ENCODE measurements at places on chromosomes 16 and 17.
A peak's percentile ranks its signal among the peaks of the same experiment; 100 is the strongest.

- no peak for DNase-seq
Observed at GRCh38 chr17:5862395-5862794, 207.8 kb upstream of the WSCD1 start.

GRCh38 chr17:4142107-4142900 is 526 bp downstream of the ZZEF1 start:
- peak; percentile 51 for DNase-seq

DNA sequence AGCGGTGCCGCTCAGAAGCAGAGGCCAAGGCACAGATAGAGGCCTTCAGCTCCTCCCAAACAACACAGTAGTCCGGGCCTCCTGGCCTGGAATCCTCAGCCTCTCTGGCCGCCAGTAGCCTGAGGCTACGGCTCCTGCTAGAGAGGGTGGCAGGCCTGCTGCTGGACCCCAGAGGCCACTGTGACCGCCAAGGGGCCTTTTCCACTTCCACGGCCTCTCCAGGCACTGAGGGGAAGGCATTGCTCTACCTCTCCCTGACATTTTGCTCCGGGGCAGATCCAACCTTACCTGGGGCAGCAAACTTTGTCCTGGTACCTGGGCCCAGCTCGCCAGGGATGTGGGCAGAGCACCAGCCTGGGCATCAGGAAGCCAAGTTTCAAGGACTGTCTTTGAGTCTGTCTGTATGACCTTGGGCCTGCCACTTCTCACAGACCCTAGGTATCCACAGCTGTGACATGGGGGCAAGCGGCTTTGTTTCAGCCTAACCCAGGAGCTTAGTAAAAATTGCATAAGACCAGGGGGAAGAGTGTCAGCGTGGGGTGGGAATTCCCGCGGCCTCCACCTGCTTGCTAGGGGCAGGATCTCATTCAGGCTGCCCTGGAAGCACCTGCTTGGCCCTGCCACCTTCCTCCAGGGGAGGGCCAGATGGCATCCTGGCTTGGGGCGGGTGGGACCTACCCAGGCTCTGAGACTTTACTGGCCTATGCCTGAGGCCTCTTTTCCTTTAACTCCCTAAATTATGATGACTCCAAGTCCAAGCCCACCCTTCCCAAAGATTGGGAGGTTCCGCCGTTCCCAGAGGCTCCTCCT is 33.2 kb downstream of the ADGRG5 start:
- DNase-seq, result no peak

DNA sequence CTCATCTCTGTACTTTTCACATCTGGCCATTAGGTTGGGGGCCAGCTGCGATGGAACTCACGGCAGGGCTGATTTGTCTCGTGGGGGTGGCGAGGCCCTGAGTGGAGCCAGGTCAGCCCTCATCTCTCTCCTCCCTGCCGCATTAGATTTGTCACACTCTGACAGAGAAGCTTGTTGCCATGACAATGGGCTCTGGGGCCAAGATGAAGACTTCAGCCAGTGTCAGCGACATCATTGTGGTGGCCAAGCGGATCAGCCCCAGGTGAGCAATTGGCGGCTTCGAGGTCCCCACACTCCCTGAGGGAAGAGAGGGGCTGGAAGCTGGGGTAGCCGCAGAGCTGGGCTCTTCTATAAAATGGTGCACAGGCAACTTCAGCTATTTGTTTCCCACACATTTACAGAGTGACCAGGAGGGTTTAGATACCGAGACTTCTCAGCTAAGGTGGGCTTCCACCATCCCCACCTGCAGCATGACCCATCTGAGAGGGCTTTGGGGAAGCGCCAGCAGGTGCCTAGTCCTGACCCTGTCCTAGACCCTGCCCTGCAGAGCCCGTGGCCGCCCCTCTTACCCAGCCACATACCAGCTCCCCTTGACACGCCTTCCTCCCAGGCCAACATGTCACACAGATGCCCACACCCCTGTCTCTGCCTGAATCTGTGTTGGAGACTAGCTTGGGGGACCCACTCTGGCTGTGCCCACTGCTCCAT is 8.4 kb downstream of the TMEM98 start:
- no peak for DNase-seq

DNA sequence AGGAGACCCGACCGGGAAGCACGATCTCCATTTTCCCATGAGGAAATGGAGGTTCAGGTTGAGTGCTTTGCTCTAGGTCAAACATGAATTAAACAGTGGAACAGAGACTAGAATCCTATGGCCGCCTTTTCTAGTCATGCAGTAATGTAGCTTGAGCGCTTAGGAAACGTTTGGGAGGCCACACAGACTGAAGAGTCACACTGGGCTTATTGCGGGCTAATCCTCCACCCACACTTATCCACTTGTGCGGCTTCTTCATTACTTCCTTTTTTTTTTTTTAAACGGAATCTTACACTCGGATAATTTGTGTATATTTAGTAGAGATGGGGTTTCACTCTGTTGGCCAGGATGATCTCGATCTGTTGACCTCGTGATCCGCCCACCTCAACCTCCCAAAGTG is 26.0 kb downstream of the CACNG3 start:
- DNase-seq, result peak; percentile 57

DNA sequence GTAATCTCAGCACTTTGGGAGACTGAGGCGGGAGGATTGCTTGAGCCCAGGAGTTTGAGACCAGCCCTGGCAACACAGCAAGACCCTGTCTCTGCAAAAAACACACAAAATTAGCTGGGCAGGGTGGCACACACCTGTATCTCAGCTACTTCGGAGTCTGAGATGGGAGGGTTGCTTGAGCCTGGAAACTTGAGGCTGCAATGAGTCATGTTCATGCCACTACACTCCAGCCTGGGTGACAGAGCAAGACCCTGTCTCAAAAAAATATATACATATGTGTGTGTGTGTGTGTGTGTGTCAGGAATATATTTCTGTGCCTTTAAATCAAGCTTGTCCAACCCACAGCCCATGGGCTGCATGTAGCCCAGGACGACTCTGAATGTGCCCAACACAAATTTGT is 55.2 kb downstream of the CRISPLD2 start:
- DNase-seq, result no peak

- DNase-seq, result no peak
Observed at GRCh38 chr17:58280480-58281217, at the start of gene MPO. Gene MPO, minus strand, starts transcription at chr17:58280935. Its CDS starts 177 bp downstream, at chr17:58280758.

DNA sequence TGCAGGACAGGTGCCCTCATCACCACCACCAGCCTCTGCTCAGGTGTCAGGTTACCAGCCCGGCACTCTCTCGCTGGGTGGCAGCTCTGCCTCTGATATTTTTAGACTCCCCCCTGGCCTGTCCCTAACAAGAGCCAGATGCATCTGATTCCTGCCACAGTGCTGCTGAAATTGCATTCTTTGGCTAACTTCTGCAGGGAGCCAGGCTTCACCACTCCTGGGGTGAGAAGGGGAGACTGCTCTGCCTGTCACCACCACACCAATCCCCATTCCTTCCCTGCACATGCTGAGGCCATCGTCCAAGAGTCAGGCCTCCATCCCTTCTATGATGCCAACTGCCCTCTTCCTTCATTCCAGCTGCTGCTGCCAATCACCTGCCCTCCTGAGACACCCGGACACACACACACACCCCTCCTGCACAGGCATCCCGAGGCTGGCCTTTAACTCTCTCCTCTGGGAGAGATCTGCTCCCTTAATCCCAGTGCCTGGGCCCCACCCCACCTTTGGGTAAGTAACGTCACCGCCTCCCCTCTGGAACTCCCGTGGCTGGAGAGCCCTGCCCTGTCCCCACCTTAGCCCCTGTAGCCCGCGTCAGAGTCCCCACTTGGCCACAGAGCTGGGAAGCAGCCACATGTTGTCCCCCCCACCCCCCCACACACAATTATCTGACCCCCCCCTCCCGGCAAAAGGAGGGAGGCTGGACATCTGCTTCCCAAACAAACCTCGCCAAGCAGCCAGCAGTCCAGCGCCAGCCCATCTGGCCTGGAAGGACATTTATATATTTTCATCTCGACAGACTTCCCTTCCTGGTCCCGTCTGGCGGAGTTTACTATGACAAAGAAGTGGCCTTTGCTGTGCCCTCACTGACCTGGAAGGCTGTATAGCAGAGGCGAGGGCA is 2.8 kb downstream of the EMP2 start:
- no peak for DNase-seq

DNA sequence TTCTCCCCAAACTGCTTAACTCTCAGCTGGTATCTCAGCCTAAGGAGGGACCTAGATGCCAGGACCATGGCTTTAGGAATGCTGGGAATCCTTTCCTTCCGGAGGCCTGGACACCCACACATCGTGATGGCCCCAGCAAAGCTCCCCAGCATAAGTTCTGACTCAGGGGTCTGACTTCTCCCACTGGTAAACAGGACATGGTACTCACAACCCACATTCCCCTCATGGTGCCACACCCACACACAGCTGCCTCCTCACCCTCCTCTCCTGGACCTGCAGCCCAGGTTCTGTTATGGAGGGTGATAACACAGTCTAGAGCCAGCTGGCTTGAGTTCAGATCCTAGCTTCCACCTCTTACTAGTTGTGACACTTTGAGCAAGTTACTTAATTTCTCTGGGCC is 719 bp upstream of the RNF227 start:
- peak; percentile 26 for DNase-seq

DNA sequence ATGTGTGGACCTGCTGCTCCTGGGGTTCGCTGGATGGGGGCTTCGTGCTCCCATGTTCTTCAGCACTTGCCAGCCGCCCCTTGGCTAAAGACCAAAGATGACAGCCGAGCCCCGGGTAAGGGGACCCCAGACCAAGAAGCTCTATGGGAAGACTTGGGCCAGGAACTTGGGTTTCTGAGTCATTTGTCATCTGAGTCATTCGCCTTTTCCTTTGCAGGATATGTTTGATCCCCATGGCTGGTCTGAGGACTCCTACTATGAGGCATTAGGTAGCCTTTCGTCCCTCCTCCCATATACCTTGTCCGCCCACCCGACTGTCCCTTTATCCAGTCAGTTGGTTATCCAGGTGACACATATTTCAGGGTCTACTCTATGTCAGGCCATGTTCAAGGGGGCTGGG is 17.7 kb upstream of the ITGB4 start:
- no peak for DNase-seq

- no peak for DNase-seq
Observed at GRCh38 chr17:27439342-27439741, 16.9 kb upstream of the KSR1 start.

- peak; percentile 56 for DNase-seq
Observed at GRCh38 chr16:88957887-88958577, 19.0 kb downstream of the CBFA2T3 start.

DNA sequence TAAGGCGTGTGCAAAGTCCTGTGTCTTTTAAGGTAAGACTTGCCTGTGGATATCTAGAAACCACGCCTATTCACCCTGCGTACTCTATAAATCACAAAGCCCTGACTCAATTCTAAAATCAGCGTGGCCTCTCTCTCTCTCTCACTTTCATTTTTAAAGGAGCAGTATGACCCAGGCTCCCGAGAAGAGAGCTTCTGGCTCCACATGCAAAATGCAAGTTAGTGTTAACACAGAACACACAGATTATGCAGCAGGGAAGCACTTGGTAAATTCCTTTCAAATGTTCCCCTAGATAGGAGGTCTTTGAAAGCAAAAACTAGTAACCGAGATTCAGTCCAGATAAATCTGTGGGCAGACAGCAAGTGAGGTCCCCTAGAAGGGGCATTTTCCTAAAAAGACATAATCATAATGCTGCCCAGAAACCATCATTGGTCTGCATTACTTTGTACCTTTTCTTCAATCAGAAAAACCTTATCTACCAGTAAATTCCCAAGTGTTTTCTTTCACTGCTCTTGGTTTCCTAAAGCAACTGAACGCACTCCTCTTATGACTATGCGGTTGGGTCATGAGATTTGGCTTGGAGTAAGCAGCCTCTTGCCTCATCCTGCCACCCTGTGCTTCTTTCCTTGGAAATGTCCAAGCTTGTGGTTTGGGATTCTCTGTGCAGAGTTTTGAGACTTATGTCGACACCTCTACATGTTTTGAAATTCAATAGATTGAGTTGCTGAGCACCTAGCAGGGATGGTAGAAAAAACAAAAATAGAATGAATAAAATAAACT is 31.7 kb upstream of the KCNJ2 start:
- peak; percentile 74 for DNase-seq

GRCh38 chr16:53913920-53914319 is 210.0 kb downstream of the FTO start:
- DNase-seq, result no peak

- DNase-seq, result peak; percentile 55
Observed at GRCh38 chr17:55563363-55563762, 52.1 kb upstream of the SMIM36 start.

DNA sequence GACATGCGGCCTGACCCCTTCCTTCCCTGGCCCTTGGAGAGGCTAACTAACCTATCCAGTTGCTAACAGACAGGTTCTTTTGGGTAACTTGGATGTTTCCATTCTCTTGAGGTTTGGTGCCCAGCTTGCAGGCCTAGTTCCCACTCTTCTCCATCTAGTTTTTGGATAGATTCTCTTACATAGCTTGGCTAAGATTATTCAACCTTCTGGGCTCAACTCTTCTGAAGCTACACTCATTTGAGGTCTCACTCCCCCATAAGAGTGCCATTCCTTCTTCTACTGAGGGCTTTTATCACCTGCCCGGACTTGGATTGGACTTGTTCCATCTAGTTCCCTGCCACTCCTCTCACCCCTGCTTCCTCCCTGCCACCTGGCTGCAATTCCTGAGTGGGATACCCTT is 44.1 kb upstream of the MARCHF10 start:
- no peak for DNase-seq

DNA sequence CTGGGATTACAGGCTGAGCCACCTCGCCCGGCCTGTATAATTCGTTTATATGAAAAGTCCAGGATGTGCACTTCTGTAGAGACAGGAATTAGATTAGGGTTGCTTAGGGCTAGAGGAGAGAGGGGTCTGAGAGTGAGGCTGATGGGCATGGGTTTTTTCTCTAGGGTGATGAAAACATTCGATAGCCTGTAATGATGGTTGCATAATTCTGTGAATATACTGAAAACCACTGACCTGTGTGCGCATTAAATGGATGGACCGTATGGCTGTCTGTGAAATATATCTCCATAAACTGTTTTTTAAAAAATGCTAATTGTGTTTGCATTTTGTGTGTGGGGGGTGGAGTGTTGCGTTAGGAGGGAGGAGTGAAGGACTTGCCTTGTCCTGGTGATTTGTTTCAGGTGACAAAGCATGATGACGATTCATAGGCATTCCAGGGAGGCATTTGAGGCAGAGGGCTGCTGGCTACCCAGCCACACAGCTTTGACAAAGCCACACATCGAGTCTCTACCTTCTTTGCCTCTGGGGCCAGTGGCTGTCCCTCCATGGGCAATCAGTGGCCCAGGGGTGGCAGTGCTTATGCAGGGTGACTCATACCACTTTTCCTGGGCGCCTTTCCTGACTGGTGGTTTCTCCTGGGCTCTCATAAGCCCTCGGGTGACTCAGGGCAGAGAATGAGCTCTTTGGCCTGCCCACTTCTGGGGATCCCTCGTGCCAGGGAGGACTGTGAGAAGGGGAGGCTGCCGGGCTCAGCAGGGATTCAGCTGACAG is 148.5 kb upstream of the WSCD1 start:
- DNase-seq, result no peak

DNA sequence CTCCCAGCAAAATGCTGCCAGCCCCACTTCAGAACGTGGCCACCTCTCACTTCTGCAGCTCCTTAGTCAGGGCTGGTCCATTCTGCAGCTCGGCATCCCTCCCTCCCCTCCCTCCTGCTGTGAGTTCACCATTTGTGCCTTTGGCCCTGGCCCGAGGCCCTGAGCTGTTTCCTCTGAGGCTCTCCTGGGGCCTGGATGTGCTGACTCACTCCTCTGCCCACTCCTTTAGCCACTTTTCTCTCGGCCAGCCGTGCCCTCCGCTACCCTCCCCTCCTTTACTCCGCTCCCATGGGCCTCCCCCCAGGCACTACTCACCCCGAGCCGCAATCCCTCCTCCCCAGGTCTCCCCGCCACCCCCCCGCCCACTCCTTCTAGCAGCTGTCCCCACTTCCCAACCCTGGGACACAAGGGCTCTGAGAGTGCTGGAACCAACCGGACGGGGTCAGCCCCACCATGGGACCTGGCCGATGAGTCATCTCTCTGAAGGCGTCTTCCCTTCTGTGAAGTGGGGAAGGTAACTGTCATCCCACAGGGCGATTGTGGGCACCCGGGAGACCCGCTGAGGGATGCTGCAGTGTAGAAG is 11.5 kb downstream of the KCNG4 start:
- peak; percentile 53 for DNase-seq

All from OCI-M1 (cell line).